ENCODE measurements at places on chromosomes 1 and 21. TPM values are rescaled to one million over a fixed set of nuclear protein-coding genes. Genes with fewer than 3 reads are reported as not detected.

DNA sequence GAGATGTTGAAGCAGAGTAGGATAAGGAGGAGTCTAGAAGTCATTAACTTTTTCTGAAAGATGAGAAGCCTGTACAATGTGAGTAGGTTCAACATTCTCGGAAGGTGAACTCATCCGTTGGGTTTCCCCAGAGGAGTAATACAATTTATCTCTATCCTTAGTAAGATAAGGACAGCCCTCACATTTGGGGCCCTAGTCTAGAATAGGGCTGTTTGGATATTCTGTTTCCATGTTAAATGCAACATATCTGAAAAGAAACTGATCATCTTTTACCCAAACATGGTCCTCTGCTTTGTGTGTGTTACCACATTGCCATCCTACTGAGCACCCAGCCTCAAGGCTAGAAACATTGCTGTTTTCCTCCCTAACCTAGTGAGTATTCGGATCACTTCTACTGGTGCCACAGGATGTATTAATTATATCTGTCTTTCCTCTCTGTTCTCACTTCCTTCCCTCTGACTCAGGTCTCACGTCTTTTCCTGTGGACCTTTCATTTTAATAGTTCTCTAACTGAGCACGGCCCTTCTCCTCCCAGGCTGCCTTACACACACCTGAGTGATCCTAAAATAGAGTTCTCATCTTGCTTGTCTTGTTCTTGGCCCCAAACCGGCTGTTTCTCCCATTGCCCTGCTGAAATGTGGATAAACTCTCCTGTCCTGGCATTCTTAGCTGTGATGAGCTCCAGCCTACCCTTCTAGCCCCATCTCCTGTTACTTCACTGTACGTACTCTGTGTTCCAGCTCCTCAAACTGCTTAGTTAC lies 91.7 kb downstream of the CDC14A start:
- no peak for DNase-seq

The DIRAS3 gene
- 10.3 TPM for total RNA-seq

The CCDC190 gene
- 11.8 TPM for total RNA-seq

GRCh38 chr1:16921391-16922185 lies at the start of gene CROCC:
CROCC (plus strand) TSS chr1:16921931; CDS start chr1:16922019, 88 bp downstream.
- peak; percentile 82 for DNase-seq

The CHI3L2 gene
- total RNA-seq: 5.0 TPM

DNA sequence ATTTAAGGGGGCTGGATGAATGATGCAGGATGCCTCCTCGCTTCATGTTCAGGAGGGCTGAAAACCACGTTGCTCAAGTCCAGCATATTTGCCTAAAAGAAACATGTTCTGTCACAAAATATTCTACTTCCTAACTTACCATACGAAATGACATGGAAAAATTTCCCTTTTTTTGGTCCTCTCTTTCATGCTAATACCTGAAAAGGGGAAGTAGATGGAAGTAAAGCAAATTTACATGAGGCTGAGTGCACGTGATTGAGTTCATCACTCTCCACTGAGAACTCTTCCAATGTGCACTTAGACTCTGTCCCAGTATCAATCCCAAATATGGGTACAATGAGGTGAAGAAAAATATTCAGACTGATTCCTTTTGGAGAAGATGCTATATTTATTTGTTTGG lies 23.0 kb downstream of the XCL2 start:
- DNase-seq: no peak

DNA sequence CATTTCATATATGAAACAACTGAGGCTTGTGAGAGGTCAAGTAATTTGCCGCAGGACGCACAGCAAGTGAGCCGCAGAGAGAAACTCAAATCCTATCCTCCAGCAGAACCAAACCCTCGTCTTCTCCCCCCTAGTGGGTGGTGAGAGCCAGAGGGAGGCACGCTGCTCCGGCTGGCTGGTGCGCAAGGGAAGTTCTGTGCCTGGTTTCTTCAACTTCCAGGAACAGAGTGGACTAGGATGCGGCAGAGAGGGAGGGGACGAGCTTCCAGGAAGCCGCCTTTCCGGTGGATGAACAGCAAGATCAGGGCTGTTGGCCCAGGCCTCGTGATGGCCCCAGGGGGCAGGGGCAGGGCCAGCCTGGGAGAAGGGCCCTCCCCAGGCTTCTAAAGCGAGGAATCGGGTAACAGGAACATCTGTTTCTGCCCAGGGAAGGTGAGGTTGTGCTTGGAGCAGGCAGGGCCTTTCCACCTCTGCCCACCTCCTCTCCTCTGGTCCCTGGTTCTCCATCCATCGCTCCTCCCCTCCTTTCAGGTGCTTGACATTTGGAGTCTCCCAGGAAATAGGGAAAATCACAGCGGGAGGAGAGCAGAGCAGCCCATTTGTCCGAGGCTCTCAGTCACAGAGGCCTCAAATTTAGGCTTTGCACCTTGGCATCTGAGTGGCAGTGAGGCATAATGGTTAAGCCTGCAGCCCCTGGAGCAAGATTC lies 16.8 kb upstream of the PDIK1L start:
- peak; percentile 30 for DNase-seq

The SYDE2 gene
- total RNA-seq: 18.4 TPM

GRCh38 chr1:37859507-37860345 lies at the start of gene MTF1:
MTF1 (minus strand) TSS chr1:37859592; CDS start chr1:37857658, 1,934 bp downstream.
- DNase-seq: peak; percentile 99
